ENCODE measurements at places on chromosomes 6 and 20.

DNA sequence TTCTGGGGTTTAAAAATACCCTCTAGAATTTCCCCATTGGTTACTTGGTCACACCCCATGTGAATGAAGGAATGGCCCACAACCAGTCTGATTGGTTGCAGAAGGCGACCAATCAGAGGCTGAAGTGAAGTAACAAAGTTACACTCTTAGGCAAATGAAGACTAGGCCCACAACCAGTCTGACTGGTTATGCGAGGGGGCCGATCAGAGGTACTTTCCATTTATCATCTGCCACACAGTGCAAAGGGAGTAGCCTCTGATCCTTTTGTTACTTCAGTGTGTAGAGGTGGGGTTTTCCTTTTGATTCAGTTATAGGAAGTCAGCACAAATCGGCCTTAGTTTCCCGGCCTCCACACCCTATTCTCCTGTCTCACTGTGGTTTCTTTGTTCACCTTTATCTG is 61.2 kb upstream of the SGK1 start:
- DNase-seq = no peak

DNA sequence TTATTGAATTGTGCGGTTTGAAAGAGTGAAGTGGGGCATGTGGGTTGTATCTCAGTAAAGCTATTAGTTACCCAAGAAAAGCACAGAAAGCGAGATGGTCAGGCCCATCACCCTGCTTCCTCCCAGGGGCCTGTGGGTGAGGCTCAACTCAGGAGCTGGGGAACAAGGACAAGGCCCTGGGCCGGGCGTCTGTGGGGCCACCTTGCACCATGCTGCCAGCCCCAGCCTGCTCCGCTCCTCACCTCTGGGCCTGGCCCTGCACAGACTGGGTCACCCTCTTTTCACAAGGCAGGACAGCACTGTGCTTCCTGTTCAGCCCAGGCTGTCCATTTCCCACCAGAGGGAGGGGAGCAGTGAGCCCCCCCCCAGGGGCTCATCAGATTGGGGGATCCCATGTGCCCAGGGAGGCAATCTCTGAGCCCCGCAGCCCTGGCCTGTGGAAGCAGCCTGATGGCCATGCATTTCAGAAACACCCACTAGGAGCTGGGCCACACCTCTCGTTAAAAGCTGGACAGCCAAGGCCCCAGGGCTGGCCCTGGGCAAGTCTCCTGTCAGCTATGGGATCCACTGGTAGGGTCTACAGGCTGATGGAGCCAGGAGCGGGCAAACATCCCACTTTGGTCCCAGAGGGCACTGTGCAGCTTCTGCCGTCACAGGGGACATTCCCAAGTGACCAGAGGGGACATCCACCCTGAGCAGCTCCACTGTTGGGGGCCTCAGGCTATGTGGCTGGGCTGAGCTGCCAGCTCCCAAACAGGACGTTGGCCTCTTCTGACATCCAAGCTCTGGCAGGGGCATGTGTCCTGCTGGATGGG is 55.9 kb downstream of the YTHDF1 start:
- DNase-seq = no peak

GRCh38 chr20:44965651-44966029 is 672 bp upstream of the STK4 start:
- no peak for DNase-seq

DNA sequence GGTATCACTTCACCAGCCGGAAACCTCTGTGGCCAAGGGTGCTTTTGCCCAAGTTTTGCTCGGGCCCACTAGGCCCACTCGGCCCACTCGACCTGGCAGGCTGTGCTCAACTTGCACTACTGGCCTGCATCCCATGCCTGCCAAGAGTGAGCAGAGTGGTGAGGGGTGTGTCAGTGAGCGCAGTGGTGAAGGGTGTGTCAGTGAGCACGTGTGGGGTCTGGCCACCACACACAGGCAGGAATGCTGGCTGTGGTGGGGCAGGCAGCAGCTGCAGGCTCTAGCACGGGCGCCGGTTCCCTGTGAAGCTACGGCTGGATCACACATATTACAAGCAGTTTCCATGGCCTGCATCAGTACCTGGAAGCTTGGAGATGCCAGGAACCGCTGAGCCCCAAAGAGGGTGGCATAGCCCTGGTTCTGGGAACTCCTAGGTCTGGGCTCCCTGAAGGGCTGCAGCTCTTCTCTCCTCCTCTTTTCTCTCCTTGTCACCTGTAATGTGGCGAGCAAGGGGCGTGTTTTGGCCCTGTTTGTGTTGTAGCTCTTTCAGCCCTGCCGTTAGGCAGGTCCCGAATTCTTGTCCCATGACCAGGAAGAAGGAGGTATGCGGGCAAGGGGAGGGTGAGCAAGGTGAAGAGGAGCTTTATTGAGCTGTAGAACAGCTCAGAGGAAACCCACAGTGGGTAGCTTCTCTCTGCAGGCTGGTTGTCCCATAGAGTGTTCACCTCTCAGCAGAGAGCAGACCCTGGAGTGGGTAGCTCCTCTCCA is 51.0 kb upstream of the CLDN20 start:
- DNase-seq = no peak

- no peak for DNase-seq
These were observed 2.2 kb upstream of the KIF25 start for GRCh38 chr6:167995302-167995701.

DNA sequence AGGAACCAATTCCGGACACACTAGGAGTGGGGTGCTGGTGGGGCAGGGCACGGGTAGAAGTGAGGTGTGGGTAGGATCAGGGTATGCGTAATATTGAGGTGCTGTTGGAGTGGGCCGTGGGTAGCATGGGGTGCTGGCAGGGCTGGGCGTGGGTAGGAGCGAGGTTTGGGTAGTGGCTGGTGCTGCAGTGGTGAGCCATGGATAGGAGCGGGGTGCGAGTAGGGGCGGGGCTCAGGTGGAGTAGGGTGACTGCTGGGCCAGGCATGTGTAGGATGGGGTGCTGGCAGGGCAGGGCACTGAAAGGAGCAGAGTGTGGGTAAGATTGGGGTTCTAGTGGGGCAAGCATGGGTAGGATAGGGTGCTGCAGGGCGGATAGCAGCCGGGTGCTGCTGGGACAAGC is 114.2 kb upstream of the DUSP22 start:
- no peak for DNase-seq

All from anterior cingulate cortex (tissue), 58 donors.